Hippocampal formation (tissue), 2 donors: ENCODE measurements at places on chromosomes 3 and 15.
A peak's percentile ranks its signal among the peaks of the same experiment; 100 is the strongest.

GRCh38 chr3:118436697-118437262 is 597.9 kb downstream of the IGSF11 start:
- no peak for DNase-seq

GRCh38 chr3:193894121-193894863 is 241.7 kb upstream of the HES1 start:
- DNase-seq: no peak

- no peak for DNase-seq
Measured at GRCh38 chr3:59107856-59108815, 58.3 kb upstream of the CFAP20DC start.

GRCh38 chr3:104069114-104069513 is 1297.6 kb upstream of the ALCAM start:
- no peak for DNase-seq

DNA sequence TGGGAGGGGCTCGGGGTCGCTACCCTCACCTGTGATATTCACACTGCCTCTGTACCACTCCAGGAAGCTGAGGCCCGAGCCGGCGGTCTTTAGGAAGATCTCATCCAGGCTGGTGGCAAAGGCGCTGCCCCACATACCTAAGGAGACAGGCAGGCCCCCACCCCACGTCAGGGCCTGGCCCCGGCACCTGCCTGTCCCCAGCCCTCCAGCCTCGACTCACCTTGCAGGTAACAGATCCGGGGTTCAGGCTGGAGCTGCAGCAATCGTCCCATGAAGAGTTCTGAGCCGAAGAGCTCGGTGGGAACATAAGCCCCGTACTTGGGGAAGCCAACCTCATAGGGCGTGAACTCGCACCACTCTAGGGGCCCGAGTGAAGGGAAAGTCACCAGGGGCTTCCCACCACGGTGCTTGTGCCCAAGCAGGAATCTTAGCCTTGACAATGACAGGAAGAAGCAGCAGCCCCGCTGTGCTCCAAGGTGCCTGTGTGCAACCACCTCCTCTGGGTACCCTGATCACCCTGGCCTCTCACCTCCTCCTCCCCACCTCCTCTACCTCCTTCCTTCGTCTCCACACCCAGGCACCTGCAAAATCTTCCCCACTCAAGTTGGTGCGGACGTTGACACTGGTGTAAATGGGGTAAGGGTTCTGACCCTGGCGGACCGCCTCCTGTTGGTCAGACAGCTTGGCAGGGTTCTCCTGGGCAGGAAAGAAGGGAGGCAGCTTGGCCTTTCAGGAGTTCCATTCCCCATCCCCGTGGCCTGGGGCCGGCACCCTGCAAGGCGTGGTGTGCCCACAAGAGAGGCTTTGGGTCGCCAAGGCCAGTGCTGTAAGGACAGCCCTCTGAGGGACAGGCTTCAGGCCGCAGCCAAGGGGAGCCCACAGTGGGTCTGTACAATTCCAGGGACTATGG is 10.6 kb downstream of the PLA2G4F start:
- no peak for DNase-seq

DNA sequence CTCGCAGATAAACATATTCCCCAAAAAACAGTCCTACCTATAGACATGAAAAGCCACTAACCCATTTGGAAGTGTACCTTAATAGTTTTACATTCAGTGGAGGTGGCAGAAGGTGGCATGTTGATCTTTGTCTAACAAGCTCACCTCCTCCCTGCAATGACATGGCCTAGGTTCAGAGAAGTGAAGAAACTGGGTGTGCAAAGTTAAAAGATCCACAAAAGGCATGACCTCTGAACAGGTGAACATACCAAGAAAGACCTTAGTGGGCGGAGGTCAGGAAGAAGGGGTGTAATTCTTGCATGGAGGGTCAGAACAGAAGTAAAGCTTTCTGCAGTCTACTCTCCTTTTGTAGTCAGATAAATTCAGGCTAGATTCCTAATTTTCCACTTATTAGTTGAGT is 822 bp downstream of the MRPL3 start:
- DNase-seq: no peak

DNA sequence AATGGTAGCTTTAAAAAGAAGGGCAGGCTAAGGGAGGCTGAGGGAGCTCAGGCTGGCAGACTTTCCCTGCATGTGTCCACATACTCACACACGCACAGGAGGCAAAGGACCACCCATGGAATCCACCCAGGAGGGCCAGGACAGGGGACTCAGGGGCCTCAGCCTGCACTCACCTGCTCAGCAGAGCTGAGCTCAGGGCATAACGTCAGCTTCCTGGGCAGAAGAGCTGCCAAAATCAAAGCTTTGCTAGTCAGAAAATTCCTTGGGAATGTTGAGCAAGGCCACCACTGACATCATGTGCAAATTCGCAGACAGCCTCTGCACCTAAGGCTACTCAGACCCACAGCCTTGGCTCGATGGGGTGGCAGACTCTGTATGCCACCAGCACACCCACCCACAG is 16.4 kb upstream of the ALAS1 start:
- no peak for DNase-seq

DNA sequence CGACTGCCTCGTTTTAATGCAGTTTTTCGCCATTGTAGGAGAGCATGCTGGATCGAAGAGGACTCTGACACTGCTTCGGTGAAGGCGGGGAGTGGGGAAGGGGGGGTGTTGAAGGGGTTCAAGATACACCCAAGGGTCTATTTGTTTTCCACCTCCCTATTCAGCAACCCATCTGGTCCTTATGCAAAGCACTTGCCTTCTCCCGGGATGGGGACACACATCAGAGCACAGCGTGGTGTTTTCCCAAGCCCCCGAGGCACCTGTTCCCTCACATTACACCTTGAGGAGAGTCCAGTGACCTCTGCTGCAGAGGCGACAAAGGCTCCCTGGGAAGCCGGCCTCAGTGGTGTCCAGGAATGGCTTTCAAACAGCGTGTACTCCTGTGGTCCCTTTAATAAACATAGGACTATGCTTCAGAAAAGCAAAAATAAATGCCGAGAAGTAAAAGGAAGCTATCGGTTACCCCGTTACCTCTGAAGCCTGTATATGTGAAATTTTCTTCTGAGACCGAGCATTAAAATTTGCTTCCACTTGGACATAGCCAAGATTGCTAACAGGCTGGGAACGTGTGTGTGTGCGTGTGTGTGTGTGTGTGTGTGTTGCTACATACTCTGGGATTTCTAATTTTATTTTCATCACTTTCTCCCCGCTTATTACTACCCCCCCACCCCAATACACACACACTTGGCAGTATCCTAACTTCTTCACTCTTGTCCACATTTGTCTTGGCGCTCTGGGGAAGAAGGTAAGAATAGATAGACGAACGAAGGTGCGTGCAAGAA is 53.2 kb downstream of the CCDC54 start:
- DNase-seq: peak; percentile 46

- DNase-seq: no peak
Measured at GRCh38 chr3:13352621-13353131, 67.4 kb downstream of the NUP210 start.

DNA sequence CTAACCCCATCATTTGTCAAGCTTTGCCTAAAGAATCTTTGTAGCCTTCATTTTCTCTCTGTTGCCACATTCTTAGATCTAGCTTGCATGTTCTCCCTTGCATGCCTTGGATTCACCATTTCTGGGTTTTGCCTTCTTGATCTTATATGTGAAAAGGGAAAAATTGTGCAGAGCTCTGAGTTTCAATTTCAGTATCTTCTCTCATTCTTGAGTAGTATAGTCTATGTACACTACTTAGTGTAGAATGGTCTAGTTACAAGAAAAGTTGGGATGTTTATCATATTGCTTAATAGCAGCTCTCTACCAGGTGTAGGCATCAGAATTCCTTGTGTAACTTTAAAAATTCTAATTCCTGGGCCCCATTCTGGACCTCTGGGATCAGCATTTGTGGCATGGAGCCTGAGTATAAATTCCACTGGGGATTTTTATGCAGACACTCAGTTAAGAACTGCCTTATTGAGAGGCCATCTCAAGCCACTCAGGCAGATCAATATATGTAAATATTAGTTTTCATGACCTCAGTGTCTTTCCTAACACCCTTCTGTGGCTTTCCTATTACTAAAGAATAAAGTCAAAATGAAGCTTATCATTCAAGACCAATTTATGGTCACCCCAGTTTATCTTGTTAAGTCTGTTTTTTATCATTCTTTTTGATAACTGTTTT is 23.4 kb downstream of the GTF2E1 start:
- DNase-seq: no peak

DNA sequence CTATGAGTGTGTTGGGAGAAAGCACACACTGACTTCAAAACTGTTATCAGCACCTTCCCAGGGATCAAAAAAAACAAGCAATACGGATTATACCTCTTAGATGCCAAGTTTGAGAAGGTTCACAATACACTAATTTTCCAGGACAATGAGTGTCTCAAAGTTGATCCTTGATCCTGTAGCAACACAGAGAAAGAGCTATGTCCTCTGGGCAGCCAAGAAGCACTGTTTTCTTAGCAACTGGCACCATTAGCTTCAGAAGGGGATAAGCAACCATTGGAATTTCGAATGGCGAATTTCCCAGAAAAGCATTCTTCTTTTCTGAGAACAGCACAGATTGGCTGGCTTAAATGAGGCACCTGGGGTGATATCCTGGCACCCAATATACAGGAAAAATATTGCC is 270.3 kb upstream of the RORA start:
- DNase-seq: peak; percentile 4

DNA sequence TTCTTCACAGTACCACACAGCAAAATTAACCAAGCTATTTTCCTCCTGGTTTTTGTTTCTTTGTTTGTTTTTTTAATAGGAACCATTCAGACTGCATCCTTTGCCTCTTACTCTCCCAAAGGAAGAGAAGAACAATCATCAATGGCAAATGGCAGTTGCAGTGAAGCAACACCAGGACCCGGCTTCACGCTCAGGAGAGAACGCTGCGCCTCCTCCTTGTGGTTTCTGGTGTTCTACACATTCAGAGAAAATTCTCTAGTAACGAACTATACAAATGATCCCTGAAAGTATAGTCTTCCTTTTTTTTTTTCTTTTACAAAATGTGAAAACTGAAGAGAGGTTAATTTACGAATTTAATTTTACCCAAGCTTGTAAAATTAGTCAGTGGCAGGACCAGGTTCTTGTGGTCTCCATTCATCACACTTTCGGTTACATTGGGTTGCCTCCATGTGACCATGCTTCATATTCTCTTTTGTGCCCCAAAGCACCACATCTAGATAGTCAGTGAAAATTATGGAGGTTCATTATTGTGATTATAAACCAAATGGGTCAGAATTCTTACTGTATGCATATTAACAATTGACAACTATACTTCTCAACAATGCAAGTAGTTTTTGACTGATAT is 10.6 kb upstream of the MINDY2 start:
- no peak for DNase-seq

DNA sequence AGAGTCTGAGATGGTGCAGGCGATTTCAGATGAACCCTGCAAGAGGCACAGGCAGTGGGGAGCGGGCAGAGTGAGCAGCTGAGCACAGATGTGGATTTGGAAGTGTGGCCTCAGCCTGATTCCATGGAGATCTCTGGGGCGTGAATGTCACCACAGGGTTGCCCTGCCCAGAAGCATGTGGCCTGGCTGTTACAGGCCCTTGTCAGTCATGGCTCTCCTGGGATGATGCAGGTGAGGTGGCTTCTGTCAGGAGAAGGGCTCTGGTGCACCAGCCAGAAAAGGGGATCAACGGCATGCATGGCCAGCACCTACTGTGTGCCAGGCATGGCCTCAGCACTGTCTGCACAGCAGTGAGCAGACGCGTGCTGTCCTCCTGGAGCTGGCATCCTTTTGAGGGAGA is 11.9 kb downstream of the HDAC11 start:
- no peak for DNase-seq

DNA sequence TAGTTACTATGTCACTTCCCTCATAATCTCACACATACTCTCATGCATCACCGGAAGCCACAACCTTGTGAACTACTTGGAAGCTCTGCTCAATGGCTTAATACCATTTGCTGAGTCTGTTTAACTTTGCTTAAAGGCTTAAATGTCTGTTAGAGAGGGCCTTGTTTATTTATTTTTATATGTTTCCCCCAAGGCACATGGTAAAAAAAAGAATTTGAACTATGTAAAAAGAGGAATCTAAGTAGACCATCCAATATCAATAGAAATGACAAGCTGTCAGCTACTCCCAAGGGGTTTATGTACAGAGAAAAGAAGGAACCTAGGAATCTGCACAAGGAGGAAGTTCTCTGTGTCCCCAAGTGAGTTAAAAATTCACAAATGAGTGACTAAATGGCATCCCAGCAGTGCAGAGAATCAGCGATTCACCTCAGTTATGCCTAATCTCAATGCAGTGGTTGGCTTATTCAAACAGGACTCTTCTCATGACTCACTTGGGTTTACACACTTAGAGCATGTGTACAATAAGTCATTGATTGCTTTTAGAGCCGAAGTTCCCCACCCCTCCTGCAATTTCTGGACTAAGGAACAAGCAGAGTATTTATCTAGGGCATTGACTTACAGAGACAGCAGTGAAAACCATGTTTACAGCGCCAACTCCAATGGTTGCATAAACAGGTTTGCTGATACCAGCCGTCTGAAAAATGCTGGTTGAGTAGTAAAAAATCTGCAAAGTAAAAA is 24.4 kb downstream of the SLC2A2 start:
- DNase-seq: peak; percentile 28

GRCh38 chr3:132867526-132867925 is 145.3 kb upstream of the NPHP3 start:
- DNase-seq: no peak

DNA sequence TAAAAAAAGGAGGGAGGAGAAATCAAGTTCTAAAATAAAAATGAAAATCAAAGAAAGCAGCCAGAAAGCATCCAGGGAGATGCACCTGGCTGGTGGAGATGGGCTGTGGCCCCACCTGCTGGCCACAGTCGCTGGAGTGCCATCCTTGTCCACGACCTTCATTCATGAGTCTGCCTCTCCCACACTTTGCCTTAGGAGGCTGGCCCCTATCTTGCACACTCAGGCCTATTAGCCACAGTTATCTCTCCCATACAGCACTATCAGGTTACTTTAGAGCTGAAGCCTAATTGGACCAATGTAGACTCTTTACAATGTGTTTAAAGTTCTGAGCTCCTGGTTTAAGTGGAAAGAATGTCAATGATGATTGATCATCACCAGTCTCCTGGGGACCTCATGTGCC is 392.0 kb upstream of the RORA start:
- no peak for DNase-seq

DNA sequence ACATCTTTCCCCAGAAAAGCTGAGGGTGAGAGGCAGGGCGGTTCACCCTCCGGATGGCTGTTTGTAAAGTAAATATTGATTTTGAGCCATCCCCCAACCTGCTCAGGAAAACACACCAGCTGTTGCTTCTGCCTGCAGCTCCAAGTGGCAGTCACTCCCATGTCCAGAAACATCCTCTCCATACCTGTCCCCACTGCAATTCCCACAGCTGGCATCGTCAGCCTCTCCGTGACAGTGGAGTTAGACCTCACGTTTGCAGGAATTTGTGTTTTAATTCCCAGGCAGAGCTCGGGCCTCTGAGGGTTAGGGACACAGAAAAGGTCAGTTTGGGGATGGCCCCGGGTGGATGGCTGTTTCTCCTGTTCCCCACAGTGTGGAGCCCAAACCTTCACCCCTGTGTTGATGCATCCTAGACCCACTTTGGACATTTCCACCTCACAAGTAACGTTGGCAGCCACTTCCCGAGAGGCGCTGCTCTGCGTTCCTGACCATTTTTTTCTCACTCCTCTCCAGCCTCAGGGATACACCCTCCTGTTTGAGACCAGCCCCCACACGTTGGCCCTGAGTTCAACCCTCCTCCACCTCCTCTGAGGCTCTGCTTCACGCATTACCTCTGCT is 11.8 kb upstream of the FAM174B start:
- DNase-seq: no peak

- DNase-seq: no peak
Measured at GRCh38 chr3:11954312-11954934, 49.8 kb upstream of the SYN2 start.

- DNase-seq: no peak
Measured at GRCh38 chr3:55534876-55535275, 47.8 kb upstream of the WNT5A start.
